ENCODE measurements at places on chromosomes 2 and 18. TPM values are rescaled to one million over a fixed set of nuclear protein-coding genes. Genes with fewer than 3 reads are reported as not detected.
A peak's percentile ranks its signal among the peaks of the same experiment; 100 is the strongest.

GRCh38 chr18:70370762-70371733 is 82.2 kb downstream of the SOCS6 start:
- no peak for DNase-seq

DNA sequence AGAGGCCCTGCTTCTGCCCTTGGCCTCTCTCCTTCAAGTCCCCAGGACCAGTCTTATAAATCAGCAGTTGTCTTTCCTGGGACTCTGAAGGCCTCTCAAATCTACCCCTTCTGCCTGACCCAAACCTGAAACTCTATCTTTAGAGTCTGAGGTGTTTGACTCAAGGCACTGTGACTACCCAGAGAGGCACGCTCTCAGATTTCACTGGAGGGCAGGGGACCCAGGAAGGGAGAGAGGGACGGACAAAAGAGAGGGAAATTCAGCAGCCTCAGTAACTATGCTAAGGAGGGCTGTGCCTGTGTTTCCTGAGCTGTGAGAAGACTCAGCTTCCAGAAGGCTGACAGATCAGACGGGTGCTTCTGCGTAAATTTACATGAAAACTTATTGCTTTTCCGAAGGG is 217.8 kb downstream of the HAUS1 start:
- DNase-seq: peak; percentile 61

DNA sequence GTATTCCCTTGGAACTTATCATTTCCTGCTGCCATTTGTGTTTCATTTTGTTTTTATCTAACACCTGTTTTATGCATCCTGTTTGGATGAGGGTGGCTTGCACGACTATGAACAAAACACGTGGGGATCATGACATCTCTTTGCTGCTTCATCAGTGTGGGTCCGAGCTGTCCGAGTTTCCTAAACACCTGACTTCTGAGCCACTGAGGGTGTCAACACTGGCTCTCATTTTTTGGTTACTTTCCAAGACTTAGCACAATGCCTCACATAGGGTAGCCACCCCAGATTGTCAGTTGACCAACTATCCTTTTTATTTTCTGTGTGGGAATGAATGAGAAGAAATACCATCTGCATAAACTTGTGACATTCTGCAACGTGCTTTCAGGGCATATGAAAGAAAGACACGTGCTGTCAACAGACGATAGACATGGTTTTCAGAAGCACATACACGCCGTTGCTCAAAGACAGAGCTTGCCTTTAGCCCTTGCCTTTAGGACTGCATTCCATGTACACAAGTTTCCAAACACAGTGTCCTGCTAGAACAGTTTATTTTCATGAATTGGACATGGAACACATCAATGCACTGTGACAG is 166.7 kb downstream of the MYT1L start:
- DNase-seq: no peak

DNA sequence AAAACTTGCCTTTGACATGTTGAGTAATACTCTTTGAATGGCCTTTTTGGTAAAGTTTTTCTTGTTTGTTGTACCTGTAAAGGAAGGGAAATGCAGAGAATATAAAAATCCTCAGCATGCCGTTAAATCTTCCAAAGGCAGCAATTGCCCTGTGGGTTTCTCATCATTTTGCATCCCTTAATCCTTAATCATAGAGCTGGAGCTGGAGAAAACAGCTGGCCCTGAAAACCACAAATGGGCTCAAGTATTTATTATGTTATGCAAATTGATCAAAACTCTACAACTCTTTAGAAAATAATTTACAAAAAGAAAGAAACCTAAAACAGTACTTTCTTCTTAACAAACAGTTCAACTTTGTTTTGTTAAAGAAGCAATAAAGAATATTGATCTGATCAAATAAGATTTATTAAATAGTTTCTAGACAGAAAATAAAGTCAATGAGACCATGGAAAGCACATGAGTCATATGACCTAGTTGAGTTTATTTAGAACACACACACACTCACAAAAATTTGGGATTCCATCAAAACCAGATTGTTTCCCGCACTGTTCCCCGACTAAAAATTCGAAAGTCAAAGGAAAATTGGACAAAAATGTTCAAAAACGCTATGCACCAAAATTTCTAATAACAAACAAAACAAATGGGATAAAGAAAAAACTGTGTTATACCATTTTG is 309.0 kb downstream of the GULP1 start:
- DNase-seq: no peak

GRCh38 chr2:169006665-169007064 is 24.5 kb downstream of the ABCB11 start:
- no peak for DNase-seq

GRCh38 chr2:134413912-134414311 is 160.0 kb downstream of the MGAT5 start:
- no peak for DNase-seq

DNA sequence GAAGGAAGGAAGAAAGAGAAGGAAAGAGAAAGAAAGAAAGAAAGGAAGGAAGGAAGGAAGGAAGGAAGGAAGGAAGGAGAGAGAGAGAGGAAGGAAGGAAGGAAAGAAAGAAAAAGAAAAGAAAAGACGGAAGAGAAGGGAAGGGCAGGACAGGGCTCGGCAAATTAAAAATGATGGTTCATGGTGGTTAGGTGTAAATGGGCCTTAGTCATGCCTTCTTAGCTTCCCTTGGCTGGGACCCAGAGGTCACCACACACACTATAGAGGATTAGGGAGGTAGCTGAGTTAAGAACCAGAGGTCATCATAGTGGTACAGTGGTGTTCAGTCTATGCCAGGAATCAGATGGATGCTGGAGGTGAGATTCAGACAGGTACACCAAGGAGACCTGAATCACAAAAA is 9.3 kb upstream of the ATL2 start:
- no peak for DNase-seq

DNA sequence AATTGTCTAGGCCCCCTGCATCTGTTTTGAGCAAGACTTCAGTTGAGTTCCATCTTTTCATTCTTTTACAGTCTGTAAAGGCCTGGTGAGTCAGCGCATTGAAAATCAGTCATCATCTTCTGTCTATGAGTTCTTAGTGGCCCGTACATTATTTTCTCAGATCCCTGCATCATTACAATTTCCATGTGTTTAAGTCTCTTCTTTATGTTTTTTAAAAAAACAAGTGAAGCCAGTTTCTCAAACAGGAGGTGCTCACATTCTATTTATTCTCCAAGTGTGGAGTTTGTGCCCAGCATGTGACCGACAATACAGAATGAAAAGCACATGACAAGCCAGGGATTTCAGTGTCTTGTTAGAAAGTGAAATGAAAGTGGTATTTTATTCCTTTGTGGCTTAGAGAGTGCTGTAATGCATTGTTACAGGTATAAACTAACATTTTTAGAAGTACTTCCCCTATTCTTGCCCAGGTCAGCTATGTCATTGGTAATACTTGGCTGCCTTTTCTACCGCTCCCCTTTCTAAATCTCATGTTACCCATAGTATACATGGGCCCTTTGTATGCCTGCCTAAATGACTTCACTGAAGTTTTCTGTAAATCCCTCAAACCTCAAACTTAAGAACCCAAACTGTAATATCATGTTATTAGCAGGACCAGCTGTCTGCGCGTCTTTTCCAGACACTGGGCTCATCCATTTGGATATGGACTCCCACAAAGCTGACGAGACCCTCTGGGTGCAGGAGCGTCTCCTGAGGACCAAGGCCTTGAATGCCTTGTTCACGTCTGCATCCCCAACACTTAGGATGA is 67.6 kb downstream of the FEZ2 start:
- DNase-seq: no peak

DNA sequence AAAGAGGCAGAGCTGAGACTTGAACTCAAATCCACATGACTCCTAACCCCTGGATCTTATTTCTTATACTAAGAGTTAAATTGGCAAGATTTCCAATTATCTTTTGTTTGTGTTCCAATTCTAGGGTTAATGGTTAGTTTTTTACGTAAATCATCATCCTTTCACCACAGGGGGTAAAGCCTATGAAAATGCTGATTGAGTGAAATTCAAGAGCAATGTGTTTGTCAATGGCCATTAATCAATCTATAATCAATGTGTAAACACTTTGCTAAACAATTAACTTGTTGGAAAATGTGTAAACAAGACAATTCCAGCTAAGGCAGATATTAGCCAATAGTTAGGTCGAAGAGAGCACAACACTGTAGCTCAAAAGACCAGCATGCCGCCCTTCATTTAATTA is 376.5 kb upstream of the ACVR2A start:
- no peak for DNase-seq

GRCh38 chr2:180359522-180360282 is 352.6 kb upstream of the CWC22 start:
- DNase-seq: no peak

- peak; percentile 98 for DNase-seq
Measured at GRCh38 chr2:72144632-72145288, 2.9 kb downstream of the CYP26B1 start.

DNA sequence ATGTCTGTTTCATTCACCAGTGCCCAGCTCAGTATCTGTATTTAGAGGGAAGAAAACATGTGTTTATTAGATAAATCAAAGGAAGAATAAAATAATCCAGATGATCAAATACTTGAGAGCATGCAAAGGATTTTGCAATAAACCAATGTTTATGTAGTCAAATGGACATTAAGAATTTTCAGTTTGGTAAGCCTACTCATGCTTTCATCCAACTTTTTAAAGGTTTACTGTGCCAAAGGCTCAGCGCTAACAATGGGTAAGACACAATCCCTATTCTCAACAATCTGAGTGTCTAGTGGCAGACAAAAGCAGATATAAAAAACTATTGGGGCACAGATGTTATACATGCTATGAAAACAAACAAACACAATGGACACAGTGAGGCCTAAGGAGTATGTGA is 26.3 kb downstream of the GRB14 start:
- no peak for DNase-seq

NTSR2 gene
- total RNA-seq: not detected

CAPN14 gene
- 0.17 TPM for total RNA-seq

TRMT61B gene
- 26.1 TPM for total RNA-seq

STK25 gene
- total RNA-seq: 443 TPM

KCTD1 gene
- total RNA-seq: 31.0 TPM

TSPYL6 gene
- not detected for total RNA-seq
